T1000 (cell line): ENCODE measurements at places on chromosomes 4 and X.

DNA sequence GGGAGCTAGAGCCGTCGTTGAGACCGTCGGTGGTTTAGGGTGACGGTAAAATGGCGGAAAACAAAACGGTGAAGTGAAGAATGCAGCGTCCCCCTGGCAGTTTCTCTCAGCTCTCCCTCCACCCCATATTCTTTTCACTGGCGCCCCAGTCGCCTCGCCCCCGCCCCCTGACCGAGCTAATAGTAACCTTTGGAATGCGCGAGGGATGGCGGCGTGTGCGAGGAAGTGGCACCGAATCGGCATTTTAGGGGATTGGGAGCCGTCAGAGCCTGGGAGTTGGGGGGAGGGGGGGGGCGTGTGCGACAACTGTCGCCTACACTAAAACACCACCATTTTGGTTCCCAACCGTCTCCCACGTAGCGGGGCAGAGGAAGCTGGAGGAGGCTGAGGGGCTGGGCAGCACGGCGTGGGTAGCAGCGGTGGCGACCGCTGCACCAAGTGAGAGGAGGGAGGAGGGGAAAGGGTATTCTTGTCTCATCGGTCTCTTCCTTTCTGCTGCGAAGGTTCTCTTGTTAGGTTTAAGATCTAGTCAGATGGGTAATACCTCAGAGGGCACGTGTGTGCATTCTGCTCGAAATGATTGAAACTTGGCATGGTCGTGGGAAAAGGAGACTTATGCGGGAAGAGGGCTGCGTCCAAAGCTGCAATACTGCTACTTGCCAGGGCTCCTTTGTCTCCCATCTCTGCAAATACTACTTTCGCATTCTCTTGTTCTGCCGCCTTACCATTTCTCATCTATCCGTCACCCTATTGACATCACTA lies 840 bp downstream of the ZNF711 start:
- DNase-seq, result no peak

DNA sequence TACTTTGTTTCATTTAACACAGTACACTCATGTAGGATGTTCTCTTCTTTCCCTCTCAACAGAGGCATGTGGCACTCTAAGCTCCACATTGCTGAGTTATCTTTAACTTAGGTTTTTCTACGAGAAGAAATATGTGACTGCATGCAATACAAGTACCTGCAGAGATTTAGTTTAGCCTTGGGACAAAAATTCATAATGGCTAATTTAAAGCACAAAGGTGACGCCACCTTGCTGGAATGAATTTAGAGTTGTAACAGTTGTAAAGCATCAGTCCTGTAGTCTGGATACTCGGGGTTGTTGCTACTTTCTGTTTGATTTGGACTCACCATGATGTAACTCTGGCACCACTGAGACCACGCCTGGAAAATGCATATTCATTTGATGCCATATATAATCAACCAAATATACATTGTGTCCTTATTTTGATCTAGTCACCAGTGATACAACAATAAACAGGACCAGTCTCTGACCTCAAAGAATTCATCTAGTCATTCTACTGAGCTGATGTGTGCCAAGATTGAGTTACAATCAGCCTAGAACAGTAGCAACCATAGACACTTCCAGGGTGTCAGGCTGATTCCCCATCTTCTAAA lies 451.0 kb upstream of the ZFP42 start:
- no peak for DNase-seq

- no peak for DNase-seq
Observed at GRCh38 chr4:121219227-121219626, 55.1 kb upstream of the TNIP3 start.

GRCh38 chr4:126630230-126630629 lies 1002.5 kb upstream of the INTU start:
- DNase-seq, result no peak

DNA sequence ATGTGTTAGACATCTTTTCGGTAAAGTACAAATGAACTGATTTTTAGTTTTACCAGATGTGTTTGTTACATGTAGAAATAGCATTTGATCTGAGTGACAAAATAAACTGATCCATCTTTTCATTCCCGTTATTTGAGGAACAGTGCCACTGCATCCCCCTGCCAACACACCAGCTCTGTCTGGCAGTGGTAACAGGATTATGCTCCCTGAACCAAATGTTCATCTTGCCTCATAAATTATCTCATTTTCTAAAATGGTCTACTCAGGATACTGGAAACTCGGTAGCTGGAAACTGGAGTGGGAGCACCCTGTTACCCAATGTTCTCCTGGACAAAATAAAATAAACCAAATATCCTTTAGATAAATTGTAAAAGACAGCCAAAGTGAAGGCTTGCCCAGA lies 171.6 kb downstream of the FAT4 start:
- no peak for DNase-seq

- DNase-seq, result no peak
Observed at GRCh38 chr4:138062929-138063328, 179.2 kb downstream of the SLC7A11 start.

DNA sequence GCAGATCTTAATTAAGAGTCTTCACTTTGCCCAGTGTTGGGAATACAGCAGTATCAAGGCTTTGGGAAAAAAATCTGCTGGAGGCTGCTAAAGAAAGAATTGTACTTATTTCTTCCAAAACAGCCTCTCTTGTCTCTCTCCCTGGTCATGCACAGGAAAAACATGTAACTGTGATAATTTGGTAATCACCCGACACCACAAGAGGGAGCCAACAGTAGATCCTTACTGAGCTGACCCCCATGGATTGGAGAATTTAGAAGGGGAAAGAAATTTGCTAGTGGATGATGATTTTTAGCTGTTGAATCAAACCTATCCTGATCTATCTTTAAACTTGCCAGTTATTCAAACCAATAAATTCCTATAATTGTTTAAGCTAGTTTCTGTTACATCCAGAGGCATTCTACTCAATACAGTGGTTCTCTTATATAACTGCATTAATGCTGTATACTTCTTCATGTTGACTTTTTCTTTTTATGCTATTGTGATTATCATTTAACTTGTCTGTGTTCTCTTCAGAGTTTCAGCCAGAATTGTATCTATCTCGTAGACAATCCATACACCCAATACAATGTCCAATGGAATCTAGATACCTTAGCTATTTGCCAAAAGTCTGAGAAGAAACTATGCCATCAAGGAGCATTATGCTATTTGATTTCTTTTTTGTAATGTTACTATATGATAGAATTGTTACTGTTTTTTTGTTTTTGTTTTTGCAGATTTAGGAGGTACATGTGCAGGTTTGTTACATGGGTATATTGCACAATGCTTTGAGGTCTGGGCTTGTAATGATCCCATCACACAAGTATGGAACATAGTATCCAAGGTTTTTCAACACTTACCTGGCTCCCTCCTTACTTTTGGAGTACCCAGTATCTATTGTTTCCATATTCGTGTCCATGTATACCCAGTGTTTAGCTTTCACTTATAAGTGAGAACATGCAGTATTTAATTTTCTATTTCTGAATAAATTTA lies 31.3 kb upstream of the ARHGEF38 start:
- no peak for DNase-seq

GRCh38 chr4:90888571-90888970 lies 761.4 kb downstream of the CCSER1 start:
- DNase-seq, result no peak

DNA sequence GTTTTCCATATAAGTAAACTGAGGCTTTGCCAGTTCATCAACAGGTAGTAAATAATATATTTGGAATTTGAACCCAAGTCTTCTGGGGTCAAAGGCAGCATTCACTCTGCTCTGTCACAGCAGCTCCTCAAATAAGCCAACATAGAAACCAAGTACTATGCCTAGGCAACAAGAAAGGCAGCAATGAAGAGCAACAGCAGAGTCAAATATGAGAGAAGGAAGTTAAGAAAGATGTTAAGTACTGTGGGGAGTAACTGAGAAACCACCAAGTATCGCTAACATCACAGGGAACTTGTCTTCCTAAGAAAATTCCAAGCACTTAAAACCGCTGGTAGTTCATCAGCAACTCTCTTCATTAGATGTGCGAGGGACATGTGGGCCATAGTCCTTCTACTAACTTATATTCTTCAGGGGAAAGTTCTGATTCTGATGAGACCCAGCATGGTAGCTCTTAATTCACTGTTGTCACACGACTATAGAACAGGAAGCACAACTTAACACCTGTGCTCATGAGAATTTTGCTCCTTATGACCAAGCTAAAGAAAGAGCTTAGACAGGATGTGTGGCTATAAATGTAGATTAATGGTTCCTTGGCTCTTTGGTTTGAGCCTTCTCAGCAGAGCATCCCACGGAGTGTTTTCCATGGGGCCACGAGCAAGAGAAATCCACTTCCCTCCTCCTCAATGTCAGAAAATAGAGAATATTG lies 107.8 kb downstream of the AR start:
- no peak for DNase-seq
